ENCODE measurements at places on chromosomes 3 and 15.

DNA sequence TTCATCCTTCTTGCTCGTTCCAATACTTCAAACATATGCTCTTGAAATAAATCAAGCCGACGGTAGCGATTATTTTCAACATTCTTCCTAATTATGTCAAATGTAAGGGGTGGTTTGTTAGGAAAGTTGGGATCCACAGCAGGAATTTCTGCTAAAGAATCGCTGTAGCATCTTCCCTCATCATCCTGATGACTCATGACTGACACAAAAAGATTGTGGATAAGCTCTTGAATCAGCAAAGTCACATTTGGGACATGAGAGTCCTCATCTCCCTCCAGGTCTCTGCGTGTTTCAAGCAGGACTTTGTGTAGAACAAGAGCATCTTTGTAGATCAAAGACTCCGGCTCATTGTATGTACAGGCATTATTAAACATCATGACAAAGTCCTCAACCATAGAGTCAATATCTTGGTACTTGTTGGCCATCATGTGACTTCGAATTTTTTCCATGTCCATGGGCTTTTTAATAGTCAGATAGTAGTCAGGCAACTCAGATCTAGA, 73.0 kb downstream of the UQCC5 start:
- DNase-seq: no peak

DNA sequence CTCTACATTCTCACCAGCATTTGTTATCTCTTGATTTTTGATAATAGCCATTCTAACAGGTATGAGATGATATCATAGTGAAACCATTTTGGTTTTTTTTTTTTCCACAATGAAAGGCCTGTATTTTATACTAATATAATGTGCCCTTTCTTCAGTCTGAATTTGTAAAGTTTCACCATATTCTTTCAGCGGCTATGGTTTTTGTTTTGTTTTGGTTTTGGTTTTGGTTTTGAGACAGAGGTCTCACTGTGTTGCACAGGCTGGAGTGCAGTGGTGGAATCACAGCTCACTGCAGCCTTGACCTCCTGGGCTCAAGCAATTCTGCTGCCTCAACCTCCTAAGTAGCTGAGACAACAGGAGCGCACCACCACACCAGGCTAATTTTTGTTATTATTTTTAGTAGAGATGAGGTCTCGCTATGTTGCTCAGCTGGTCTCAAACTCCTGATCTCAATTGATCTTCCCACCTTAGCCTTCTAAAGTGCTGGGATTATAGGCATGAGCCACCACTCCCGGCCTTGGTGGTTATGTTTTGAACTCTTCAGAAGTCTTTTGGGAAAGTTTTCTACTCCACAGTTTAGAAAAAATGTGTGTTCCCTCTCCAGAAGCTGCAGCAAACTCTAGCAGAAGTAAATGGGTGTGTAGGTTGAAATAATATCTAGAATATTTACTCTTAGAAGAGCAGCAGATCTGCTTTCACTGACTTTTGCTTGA, 110.2 kb upstream of the UMPS start:
- DNase-seq: no peak

DNA sequence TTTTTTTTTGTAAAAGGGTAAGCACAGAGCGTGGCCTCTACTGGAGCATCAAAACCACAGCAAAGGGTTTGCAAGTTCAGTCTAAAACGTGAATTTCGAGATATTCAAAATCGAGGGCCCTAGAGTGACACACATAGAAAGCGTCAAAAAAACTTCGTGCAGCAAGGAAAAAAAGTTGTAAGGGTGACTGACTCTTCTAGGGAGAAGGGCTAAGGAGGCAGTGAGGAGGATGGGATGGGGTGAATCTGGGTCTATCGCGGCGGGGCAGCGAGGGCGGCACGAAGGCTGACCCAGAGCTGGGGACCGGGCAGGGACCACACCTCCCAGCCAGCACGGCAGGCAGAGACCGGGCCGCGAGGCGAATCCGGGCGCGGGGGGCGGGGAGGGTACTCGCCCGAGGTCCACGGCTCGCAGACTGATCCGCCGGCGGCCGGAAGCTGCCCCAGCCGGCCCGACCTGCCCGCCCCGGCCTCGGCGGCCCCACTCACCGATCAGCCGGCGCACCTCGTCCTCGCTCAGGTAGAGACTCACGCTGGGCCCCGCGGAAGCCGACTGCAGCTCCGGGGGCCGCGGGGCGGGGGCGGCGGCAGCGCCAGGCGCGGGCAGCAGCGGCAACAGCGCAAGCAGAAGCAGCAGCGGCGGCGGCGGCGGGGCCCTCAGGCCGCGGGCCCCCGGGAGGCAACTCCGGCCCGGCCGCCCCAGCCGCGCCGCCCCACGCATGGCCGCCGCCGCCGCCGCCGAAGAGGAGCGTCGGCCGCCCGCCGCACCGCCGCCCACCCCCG, 533 bp downstream of the RYK start:
- peak; percentile 4 for DNase-seq

GRCh38 chr15:50810128-50810527, 44.6 kb upstream of the SPPL2A start:
- DNase-seq: no peak

DNA sequence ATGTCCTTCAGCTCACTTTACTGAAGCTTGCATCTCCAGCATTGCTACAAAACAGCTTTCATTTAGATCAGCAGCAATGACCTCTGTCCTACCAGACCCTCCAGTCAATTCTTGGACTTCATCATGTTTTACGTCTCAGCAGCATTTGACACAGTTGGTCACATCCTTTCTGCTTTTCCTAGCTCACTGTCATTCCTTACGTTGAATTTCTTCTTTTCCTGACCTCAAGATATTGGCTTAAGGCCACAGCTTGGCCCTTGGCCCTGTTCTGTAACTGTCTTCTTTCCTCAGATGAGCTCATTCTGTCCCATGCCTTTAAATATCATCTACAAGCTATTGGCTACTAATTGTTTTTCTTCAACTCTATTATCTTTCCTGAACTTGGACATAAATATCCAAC, 576.2 kb upstream of the KCNMB2 start:
- DNase-seq: no peak

DNA sequence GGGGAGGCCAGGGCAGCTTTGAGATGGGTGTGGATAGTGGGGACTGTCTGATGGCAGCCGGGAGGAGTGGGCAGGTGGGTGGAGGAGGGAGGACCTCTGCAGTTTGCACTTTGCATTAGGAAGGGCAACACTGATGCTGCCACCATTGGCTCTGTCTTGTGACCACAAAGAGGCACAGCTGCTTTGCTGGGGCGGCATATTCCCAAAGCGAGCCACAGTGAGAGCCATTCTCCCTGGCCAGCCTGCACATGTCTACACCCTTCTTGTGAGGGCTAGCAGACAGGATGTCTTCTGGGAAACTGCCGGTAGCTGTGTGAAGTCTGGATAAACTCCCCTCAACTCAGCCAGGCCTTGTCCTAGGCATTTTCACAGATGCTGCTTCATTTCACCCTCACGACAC, 38.3 kb downstream of the CCNB2 start:
- DNase-seq: no peak

DNA sequence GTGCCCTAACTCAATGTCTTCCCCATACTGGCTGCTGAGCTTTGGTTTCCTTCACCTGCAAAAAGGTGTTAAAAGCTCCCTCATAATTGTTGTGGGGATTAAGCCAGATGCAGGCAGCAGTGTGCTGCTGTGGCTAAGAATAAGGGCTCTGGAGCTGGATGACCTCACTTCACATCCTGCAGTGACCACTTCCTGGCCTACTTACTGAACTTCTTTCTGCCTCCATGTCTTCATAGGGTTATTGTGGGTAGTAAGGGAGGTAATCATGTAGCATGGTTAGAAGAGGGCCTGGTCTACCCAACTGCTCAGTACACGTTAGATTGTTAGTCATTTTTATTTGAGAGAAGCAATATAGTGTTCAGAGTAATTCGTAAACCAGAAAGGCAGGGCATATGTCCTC, 18.4 kb downstream of the GYG1 start:
- DNase-seq: peak; percentile 2

DNA sequence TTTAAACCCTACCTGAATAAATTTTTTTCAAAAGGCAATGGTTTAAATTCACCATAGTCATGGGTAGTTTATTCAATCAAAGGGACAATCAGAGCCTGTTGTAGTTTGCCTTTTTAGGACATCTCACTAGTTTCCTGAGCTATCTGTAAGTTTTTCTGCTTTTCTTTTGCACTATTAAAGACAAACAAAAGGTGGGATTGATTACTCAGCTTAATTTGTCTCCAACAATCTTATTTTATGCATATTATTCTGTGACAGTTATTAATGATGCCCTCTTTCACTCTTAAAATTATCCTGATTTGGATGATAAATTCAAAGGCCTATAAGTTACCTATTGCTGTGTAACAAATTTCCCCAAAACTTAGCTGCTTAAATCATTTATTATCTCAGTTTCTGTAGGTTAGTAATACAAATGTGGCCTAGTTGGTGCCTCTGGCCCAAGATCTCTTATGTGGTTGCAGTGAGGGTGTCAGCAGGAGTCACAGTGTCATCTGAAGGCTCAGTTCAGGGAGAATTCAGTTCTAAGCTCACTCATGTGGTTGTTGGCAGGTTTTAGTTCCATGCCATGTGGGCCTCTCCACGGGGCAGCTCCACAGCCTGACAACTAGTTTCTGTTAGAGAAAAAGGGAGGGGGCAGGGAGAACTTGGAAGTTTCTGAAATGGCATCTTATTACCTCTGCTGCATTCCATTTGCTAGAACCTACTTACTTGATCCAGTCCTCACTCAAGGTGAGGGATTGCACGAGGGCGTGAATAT, 16.0 kb downstream of the ARMC8 start:
- DNase-seq: no peak

DNA sequence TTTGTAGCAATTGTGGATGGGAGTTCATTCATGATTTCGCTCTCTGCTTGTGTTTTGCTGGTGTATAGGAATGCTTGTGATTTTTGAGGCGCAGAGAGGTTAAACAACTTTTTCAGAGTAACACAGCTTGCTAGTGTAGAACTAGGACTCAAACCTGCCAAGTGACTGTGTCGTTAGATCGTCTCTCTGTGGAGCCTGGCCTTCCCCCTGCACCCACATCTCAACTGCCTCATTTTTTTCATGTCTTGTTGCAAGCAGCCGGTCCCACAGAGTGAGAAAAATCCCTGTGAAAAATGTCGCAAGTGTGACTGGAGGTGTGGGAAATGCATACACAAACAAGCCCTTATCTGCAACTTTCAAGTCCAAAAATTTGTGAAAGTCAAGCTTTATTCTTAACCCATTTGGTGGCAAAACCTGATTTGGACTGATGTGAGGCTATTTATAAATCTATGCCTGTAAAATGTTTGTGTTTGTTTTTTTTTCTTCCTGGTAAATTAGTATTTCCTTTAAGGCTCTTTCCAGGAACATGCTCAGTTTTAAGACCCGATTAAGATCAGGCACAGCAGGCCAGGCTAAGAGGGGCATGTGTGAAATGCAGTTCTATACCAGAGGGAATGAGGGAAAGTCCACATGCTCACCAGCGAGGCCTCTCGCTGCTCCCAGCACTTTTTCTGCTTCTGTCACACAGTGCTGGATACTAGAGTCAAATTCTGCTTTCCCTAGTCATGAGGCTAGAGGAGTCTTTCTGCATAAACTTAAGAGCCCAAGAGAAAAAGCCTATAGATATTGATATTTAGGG, 25.8 kb downstream of the ST6GAL1 start:
- no peak for DNase-seq

- DNase-seq: no peak
Measured at GRCh38 chr3:10286133-10286524, 6.6 kb downstream of the GHRL start.

- DNase-seq: no peak
Measured at GRCh38 chr15:38308797-38309196, 56.2 kb downstream of the SPRED1 start.

DNA sequence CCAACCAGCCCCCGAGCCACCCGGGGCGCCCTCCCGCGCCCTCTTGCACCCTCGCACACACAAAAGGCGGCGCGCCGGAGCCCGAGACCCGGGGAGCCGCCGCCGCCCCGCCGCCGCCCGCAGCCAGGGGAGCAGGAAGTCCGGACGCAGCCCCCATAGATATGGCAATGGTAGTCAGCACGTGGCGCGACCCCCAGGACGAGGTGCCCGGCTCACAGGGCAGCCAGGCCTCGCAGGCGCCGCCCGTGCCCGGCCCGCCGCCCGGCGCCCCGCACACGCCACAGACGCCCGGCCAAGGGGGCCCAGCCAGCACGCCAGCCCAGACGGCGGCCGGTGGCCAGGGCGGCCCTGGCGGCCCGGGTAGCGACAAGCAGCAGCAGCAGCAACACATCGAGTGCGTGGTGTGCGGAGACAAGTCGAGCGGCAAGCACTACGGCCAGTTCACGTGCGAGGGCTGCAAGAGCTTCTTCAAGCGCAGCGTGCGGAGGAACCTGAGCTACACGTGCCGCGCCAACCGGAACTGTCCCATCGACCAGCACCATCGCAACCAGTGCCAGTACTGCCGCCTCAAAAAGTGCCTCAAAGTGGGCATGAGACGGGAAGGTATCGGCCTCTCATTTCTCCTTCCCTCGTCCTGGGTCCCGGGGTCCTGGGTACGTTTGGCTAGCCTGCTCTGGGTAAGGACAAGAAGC, 1.6 kb downstream of the NR2F2 start:
- no peak for DNase-seq

DNA sequence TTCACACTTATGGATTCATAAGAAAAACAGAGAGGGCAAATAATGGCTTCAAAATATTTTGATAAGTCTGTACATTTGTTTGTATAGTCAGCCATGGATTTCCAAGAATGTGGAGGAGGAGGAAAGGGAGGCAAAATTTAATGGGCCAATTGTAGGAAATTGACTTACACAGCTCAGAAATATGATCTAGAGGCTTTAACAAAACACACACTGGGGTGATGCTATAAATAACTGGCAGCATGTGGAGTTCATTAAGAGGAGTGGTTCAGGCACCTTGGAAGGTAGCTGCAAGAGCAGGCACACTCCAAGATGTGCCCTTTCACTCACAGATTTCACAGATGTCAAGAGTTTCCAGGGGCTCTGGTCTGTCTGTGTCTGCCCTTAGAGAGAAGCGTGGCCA, 193.4 kb upstream of the RASGRP1 start:
- no peak for DNase-seq

DNA sequence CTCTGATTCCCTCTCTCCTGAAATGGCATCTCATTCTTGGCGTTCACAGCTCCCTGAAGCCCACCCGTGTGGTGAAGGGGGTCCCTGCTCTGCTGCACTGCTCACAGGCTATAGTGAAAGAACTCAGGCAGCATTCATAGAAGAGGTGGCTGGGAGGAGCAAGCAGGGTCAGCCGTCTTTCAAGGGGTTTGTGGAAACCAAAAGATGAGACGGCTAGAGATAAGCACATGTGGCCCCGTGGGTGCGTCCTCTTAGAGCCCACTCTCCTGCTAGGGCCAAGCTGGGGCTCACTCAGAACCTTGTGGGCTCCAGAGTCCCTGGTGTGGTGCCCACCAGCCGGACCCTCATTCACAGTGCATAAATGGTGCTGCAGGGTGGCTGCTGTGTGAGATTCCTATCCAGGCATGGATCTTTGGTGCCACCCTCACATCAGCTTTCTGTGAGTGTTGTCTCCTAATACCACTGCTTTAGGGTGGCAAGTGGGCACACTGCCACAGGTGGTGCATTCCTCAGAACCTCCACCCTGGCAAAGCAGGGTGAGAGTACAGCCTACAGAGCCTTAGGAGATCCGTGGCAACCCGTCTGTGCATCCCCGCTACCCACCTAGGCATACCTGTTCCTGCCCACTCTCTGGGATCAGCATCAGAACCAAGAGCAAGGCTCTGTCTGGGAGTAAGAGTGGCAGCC, 11.2 kb upstream of the SEMA4B start:
- no peak for DNase-seq

GRCh38 chr3:132222868-132223538, 94.2 kb upstream of the ACP3 start:
- no peak for DNase-seq
